ENCODE measurements at places on chromosomes 2 and 18.
A peak's percentile ranks its signal among the peaks of the same experiment; 100 is the strongest.

- DNase-seq = no peak
These were observed 124.4 kb upstream of the TRIB2 start for GRCh38 chr2:12592296-12592695.

DNA sequence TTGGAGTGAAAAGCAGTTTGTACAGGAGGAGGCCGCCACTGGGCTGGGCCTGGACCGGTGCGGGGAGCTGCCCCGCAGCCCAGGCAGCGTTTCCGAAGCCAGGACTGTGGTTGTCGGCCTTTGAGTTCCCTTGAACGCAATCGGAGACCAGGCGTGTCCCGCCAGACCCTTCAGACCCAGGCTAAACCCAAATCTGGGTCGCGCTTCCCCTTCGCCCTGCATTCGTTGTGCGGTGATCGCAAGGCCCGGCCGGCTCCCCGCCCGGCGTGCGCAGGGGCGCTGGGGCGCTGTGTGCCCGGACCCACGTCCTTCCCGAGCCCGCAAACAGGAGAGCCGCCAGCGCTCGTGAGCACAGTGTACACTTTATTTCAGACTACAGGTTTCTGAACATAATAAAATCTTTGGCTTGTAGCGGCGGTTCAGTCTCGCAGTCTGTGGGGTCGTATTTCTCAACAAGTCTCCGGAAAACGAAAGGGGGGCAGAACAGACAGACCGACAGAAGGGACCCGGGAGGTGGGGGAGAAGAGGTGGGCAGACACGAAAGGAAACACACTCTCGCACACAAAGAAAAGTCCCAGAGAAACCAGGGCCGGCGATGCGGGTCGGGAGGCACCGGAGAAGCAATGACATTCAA is 5.5 kb downstream of the EN1 start:
- DNase-seq = no peak

GRCh38 chr2:239277401-239278085 is 123.3 kb downstream of the HDAC4 start:
- DNase-seq = no peak

- no peak for DNase-seq
These were observed 56.2 kb downstream of the EDAR start for GRCh38 chr2:108932736-108933332.

DNA sequence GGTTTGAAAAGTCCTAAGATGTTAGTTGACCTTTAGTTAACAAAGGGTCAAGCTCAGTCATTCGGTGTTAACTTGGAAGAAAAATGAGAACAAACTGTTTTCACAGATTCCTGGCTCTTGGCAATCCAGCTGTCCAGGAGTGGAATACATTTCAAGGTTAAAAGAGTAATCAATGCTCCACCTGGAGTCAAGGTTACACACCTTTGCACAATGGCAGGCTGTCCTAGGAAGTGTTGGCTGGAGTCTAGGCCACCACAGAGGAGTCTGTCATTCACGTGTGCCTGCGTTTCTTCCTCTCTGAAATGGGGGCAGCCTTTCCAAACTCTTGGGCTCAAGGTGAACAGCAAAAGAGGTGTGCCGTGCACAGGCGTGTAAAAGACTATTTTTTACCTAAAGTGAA is 6.3 kb upstream of the ID2 start:
- DNase-seq = no peak

GRCh38 chr2:203662487-203662886 is 44.0 kb upstream of the CD28 start:
- no peak for DNase-seq

- peak; percentile 97 for DNase-seq
These were observed 88.3 kb downstream of the ETAA1 start for GRCh38 chr2:67485431-67485830.

DNA sequence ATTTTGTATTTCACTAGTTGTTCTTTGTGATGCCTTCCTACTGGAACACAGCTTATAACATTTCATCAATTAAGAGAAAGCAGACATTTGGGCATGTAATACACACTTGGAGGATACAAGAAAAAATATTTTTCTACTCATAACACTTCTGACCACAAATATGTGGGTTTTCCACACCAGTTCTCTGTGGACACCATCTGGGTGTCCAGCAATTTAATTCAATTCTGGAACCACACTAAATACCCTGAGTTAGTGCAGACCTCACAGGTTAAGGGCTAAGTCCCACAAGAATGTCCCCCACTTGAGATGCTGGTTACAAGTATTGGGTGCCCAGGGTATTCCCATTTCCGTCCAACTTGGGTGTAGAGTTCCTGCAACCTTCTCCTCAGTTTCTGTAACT is 91.1 kb upstream of the SKOR2 start:
- DNase-seq = peak; percentile 46

DNA sequence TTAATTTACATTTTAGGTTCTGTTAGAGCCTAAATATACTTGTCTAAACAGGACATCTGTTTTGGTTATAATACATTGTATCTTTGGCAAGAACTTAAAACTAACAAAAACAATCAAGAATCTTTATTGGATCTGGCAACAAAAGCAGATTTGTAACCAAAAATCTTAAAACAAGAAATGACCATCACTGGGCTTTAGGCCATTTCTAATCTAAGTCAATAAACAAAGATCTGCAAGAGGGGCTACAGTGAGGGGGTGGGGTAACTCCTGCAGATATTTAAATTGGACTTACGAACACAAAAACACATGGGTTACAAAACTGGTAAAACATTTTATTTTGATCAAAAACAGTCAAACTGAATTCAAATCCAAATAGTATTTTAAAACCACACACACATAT is 77.3 kb downstream of the SRBD1 start:
- DNase-seq = peak; percentile 39

GRCh38 chr2:4549666-4550210 is 846.4 kb downstream of the DCDC2C start:
- no peak for DNase-seq

GRCh38 chr2:241818943-241819270 is 9.9 kb downstream of the NEU4 start:
- no peak for DNase-seq

- DNase-seq = peak; percentile 87
These were observed 499 bp downstream of the COBLL1 start for GRCh38 chr2:164840930-164841718.

All from EH (cell line).